NCI-H526 treated with DMSO at 0.1 percent for 48 hours (cell line): ENCODE measurements at places on chromosomes 1 and 21.

- DNase-seq = no peak
Observed at GRCh38 chr1:59619557-59619956, 195.2 kb upstream of the HOOK1 start.

GRCh38 chr1:23343221-23344110, 618 bp downstream of the HNRNPR start:
- DNase-seq = no peak

GRCh38 chr1:221449801-221450470, 292.0 kb downstream of the DUSP10 start:
- DNase-seq = no peak

- peak; percentile 68 for DNase-seq
Observed at GRCh38 chr1:46302641-46303037, 777 bp downstream of the LRRC41 start.

DNA sequence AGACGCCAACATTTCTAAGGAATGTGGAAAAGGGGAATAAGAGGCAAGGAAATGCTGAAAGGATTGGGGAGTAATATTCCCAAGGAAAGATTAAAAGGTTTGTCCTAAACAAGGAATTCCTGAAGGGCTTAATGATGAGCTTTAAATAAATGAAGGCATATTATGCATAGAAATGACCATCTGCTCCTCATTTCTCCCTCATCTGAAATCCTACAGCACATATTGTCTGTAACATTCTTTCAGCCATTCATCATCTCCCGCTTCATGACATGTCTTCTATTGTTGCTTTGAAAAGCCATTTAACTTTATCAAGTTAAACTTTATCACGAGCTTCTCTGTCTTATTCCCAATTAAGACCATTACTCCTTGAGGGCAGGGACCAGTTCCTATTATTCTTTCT, 608.7 kb upstream of the PLXNA2 start:
- DNase-seq = no peak

DNA sequence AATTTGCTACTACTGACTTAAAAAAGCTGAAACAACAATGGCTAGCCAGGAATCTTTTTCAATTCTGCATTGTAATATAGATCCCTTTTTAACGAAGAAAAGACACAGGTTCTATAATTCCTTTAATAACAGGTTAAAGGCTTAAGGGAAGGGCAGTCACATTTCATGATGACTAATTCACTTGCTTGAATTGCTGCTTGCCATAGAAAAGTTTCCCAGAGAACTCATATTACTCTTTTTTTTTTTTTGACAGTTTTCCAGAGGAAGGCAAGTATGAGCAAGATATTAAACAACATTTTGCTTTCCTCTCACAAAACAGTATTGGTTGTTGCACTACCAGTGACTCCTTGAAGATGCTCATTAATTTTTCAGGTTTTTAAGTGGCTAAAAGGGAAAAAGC, 60.9 kb downstream of the IL23R start:
- no peak for DNase-seq

- DNase-seq = no peak
Observed at GRCh38 chr1:151998611-151999362, 5.1 kb upstream of the S100A10 start.

DNA sequence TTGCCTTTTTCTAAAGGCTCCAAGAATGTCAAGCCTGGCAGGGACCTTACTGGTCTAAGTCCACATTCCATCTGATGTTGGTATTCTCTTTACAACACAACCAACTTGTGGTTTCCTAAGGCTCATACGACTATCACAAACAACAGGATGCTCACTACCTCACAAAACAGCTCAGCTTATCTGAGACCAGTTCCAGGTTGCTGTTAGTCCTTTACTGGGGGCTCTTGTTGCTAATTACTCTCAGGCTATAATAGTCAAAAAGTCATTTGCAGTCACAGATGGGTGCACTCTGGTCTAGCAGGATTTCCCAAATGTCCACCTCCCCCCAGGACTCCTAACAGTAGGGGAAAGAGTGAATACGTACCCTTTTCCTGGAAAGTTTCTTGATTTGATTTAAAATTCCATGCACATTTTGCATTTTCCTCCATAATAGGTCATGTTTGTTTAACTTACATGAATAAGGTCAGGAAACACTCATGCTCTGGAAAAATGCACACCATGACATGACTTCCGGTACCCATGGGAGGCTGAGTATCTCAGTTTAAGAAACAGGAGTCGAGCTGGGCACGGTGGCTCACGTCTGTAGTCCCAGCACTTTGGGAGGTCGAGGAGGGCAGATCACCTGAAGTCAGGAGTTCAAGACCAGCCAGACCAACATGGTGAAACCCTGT, 16.0 kb downstream of the LCK start:
- DNase-seq = no peak

DNA sequence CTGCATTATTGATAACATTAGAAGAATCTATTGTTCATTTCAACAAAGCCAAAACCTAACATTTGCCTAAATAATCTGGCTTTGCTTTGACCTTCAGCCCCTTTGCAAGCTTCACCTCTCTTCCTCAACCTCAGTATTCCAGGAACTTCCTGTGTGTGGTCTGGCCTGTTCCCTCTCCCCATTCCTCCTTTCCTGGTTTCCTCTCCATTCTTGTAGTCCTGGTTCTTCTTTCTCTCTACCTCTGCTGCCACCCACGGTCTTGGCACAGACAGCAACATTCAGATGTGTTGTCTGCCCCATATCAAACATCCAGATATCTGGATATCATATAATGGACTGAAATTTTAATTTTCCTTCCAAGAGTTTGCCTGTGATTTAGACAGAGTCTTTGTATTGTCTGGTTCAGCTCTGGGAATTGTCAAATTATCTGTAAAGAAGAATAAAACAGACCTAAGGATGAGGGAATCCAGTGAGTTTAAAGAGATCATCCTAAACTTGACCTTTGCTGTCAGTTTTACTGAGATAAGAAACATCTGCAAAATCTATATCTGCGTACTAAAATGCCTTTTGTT, 148.1 kb upstream of the KCTD3 start:
- no peak for DNase-seq

GRCh38 chr1:119266858-119267257, 101.7 kb upstream of the HAO2 start:
- no peak for DNase-seq

GRCh38 chr1:232629250-232630046, 485 bp downstream of the SIPA1L2 start:
- DNase-seq = no peak

- DNase-seq = no peak
Observed at GRCh38 chr1:61441723-61442262, 283.1 kb downstream of the TM2D1 start.

- DNase-seq = no peak
Observed at GRCh38 chr1:24735509-24736375, 9.5 kb upstream of the CLIC4 start.

- DNase-seq = no peak
Observed at GRCh38 chr1:233497679-233498078, 116.2 kb upstream of the KCNK1 start.

GRCh38 chr21:45482899-45483821, 59.1 kb downstream of the SLC19A1 start:
- DNase-seq = no peak

DNA sequence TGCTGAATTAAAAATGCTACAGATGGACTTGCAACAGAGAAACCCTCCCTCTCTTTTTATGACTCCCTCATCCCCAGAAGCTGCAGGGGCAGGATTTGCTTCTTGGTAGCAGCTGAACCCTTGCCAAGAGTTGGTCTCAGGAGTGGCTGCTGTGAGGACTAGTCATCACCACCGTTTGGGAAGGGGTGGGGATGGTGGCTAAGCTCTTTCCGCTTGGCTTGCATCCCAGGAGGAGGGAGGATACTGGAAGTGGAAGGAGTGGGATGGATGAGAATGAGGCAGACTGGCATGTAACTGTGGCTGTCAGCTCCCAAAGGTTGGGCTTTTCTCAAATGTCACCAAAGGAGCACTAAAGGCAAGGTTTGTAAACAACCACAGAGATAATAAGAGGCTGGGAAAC, 50.8 kb upstream of the COL24A1 start:
- DNase-seq = no peak

GRCh38 chr1:224205438-224205840, 22.4 kb downstream of the DEGS1 start:
- DNase-seq = no peak

- DNase-seq = no peak
Observed at GRCh38 chr1:29412591-29412990, 176.3 kb downstream of the PTPRU start.

DNA sequence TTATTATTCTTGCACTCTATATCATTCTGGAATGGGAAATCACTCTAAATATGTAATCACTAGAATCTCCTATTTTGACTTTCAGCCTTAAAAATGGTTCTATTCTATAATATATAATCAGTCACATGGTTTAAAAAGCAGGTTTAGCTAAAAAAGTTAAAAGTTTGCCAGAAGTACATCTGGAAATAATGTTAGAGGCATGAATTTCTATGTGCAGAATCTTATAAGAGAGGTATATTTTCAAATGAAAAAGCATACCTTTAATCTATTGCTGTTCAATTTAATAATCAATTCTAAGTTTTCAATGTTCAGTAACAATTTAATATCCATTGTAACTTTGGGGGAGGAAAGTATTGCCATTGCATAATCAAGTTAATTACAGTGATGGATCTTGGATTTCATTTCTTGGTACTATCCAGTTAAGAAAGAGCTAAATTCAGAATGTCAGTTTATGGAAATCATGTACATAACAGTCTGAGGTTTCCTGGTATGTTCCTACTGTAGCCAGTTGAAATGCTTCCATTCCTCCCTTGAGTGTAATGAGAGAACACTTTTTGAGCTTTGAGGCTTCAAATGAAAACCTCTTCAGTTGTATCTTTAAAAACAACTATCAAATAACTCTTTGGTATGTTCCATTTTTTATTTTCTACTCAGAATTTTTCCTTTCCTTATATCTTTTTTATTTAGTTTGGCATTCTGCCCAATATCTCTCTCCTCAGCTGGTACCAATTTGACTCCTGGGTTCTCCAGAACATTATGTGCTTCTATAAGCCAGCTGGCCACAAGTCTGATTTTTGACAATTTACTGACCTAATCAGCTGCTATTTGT, 175.7 kb upstream of the COL11A1 start:
- DNase-seq = peak; percentile 21

DNA sequence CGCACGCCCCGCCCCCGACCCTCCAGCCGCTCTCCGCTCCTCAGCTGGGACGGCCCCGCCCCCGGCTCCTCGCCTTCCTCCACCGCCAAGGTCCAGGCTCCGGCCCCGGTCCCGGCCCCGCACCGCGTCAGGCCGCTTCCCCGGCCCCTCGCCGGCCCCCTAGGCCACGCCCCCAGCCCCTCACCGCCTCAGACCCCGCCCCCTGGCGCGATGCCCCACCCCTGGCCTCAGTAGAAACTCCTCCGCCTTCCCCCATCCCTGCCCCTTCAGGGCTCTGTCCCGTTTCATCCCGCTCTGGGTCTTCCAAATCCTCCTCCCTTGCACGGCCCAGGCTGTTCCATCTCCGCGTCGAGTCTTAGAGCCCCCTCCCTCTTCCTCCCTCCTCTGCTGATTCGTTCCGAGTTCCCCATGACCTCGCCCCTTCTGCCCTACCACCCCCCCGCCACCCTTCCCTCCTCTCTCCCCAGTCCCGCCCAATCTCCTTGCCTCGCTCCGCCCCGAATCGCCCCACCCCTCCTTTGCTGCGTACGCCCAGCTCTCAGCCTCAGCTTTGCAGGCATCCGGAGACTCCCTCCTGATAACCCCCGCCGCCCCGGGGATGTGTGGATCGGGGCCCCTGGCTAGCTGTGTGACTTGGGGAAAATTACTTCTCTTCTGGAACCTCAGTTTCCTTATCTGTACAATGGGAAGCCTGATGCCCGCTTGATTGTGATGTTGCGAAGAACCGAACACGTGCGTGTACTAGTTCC, 448 bp upstream of the ASAP3 start:
- peak; percentile 49 for DNase-seq

GRCh38 chr1:98045767-98046641, 125.2 kb upstream of the DPYD start:
- peak; percentile 48 for DNase-seq

DNA sequence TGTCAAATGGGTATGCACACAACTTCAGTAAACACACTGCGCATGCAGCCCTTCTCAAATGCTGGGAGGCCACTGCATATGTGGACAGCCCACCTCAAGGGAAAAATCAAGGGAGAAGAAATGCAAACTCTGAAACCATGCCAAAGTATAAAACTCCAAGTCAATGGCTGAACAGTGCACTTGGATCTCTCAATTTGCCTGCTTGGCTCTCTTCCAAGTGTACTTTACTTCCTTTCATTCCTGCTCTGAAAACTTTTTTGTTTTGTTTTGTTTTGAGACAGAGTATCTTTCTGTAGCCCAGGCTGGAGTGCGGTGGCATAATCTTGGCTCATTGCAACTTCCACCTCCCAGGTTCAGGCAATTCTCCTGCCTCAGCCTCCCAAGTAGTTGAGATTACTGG, 18.8 kb upstream of the COP1 start:
- DNase-seq = no peak

GRCh38 chr1:231381729-231382128, 40.4 kb downstream of the EGLN1 start:
- no peak for DNase-seq

GRCh38 chr1:39657923-39658485, 13.9 kb downstream of the NT5C1A start:
- DNase-seq = peak; percentile 48

- no peak for DNase-seq
Observed at GRCh38 chr21:20459838-20460237, 538.4 kb upstream of the NCAM2 start.

DNA sequence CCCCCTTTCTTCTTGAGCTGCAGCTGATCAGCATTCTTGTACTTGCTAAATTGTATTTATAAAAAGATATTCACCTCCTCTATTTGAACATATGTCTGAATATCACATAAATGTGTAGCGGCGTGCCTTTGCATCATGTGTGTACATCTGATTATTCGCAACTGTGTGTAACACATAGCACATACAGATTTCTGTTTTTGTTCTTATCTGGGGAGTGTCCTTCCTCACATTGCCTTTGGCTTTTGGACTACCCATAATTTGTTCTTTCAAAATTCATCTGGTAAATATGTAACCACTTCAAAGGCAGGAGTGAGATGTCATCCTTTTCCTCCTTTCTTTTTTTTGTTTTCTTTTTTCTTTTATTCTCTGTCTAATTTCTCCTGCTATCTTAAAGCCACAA, 113.6 kb downstream of the PBX1 start:
- DNase-seq = no peak

DNA sequence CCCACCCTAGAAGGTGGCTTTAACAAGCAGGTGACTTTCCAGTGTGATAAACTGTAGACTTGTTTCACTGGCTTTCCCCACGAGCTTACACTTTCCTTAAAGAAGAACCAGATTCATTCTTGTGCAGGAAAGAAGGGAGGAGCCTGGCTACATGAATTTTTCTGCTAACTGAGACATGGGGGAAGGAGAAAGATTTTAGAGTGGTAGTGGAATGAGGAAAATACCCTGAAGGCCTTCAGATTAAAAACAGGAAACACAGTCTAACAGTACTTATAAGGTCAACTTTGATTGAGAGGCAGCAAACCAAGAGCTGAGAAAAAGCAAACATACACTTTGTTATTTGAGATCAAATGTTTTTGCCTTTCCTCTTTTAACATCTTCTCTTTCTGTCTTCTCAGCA, 640.9 kb upstream of the PLXNA2 start:
- DNase-seq = no peak

DNA sequence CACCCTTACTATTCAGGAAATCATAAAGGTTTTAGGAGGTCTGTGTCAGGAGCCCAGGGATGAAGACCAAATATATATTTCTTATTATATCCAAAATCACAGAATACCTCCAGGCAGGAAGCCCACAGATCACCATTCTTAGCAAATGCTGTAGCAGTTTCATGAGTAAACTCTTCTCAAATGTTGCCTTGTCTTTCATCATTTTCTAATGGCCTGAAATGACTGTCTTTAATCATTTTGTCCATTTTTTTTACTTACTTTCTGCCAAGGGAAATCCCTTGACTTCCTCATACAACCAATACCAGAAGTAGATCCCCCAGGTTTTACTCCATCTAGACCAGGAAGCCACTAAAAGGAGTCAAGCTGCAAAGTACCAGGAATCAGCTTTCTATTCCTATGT, 32.4 kb downstream of the PSMG1 start:
- no peak for DNase-seq
